Stimulated activated CD4-positive, alpha-beta T cell treated with anti-CD3 and anti-CD28 coated beads, Interleukin-4, amount 100 ng/mL, for 1 hour (primary cell): ENCODE measurements at places on chromosomes 11 and 22.

GRCh38 chr11:87036756-87037449, 831 bp upstream of the TMEM135 start:
- DNase-seq: no peak

DNA sequence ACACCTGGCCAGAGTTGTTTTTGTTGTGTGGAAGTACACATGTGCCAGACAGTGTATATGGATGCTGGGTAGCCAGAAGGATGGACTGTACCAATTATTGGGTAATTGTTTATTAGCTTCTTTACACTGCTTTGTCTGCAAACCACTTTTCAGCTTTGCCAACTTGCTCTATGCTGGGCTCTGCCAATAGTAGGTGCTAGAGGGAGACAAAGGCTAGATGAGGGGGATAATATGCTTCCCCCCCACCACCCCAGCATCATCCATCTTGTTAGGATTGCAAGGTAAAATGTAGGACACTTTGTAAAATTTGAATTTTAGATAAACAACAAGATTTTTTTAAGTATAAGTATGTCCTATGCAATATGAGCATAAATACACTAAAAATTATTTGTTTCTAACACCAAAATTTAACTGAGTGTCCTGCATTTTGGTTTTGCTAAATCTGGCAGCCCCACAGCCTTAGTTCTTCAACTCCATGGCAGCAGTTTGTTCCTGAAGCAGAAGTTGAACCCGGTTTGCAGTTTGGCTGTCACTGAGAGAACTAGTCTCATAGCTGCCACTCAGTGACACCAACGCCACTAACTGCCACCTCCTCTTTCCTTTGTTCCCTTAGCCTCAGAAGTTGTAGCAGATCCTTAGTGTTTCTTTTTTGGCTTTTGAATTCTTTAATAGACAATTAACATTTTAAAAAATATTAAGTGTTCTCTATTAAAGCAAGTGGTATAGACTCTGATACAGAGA, 78.8 kb downstream of the CCDC81 start:
- DNase-seq: no peak

DNA sequence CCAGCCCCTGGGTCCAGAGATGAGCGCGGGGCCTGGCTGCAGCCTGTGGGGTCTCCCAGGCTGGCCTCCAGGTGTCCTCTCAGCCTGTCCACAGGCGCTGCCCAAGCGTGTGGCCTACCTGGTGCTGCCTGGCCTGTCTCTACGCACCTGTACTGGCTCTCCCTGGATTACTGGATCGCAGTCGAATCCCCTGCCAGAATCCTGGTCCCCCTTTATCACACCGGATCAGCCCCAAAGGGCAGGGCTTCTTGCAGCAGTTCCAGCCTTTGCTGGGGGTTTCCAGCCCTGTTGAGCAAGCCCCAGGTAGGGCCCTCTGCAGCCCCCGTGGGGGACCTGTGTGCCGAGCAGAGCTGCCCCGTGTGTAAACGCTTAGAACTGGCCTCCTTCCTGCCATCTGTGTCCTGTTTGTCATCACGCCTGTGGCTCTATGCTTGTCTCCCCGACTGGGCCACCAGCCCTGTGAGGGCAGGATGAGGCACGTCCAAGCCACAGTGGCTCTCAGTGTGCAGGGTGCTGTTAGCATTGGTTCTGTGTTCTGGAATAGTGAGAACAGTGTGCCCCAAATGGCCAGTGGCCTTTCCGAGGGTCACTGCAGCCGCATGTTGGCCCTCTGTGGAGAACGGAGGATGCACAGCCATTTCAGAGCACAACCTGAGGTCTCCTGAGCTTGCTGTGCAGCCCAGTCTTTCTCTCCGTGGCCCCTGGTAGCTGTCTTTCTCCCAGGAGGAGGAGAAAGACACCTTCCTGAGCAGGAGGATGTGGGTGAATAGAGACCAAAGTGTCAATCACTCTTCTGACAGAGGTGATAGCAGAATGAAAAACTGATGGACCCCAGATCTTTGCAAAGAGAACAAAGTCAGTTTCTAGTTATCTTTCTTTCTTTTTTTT, 13.9 kb upstream of the TXNRD2 start:
- no peak for DNase-seq

DNA sequence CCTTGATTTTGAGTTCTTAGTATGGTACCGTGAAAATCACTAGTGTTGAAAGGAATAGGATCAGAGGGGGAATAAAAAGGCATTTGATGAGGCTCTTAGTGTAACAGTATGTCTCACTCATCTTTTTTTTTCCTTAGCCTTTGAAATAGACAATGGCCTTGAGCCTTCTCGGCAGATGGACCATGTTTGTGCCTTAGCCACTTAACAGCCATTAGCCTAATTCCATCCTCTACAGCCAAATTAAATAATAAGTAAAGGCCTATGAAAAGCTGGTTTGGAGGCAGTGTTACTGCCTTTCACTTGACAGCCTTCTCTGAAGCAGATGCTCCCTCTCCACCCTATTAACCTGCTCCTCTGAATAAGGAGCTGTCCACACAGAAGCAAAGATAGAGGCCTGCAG, 580.7 kb downstream of the NTM start:
- DNase-seq: no peak

GRCh38 chr22:19228179-19228578, 49.6 kb upstream of the SLC25A1 start:
- no peak for DNase-seq

GRCh38 chr11:8786933-8787332, 104.3 kb downstream of the RPL27A start:
- DNase-seq: no peak

- DNase-seq: no peak
These were observed 49.0 kb downstream of the ARHGAP42 start for GRCh38 chr11:100735949-100736675.

DNA sequence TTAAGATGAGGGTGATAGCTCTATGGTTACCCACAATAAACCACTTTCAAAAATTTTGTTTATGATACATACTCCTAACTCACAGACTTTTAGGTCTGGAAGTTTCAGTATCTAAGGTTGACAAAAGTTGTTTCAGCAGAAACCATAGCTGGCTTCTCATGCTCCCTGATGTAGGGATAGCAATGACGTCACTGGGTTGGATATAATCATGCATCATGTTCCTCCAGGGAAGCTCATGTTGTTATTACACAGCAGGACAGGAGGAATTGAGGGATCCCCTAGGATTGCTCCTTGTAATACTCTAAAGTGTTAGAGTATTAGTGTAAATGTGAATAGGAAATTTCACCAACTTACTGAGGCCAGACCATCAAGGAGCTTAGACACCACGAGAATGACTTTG, 23.6 kb downstream of the APOL3 start:
- no peak for DNase-seq

DNA sequence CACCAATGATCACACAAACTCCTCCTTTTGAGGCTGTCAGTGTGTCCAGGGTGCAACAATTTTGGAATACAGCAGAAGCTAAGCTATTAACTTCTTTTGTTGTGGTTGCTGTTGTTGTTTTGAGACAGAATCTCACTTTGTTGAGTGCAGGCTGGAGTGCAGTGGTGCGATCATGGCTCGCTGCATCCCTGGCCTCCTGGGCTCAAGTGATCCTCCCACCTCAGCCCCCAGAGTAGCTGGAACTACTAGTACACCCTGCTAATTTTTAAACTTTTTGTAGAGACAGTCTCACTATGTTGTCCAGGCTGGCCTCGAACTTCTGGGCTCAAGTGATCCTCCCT, 22.0 kb downstream of the GSTT2B start:
- DNase-seq: no peak

DNA sequence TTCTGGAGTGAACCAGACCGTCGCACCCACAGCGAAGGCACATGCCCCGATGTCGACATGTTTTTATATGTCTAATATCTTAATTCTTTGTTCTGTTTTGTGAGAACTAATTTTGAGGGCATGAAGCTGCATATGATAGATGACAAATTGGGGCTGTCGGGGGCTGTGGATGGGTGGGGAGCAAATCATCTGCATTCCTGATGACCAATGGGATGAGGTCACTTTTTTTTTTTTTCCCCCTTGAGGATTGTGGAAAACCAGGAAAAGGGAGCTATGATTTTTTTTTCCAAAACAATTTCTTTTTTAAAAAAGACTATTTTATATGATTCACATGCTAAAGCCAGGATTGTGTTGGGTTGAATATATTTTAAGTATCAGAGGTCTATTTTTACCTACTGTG, 49.2 kb upstream of the OR4B1 start:
- no peak for DNase-seq

DNA sequence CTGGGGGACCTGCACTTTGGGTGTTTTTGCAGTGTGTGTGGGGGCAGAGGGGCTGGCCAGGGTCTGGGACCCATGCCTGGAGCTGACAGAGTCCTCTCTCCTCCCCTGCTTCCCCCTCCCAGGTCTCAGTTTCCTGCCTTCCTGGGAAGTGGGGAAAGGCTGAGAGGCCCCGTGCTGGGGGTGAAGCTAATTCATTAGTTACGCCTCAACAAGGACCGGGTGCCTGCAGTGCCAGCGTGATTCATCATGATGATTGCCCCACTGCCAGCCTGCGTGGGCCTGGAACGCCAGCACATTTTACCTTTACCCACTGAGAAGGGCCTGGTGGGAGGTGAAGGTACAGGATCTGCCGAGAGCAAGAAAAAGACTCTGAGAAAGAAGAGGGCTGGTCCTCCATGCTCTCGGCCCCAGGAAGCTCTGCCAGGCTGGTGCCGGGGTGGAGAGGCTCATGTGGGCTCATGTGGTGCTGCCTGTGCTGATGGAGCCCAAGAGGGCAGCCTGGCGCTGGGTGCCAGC, 2.9 kb upstream of the LRRC10B start:
- no peak for DNase-seq

GRCh38 chr11:33347490-33348125, 90.4 kb downstream of the HIPK3 start:
- DNase-seq: no peak

- DNase-seq: no peak
These were observed 51.4 kb upstream of the SHISAL1 start for GRCh38 chr22:44363980-44364750.

GRCh38 chr11:75047191-75047590, 49.5 kb downstream of the OR2AT4 start:
- DNase-seq: no peak

- DNase-seq: no peak
These were observed 14.8 kb upstream of the CARD10 start for GRCh38 chr22:37533995-37534394.

- DNase-seq: no peak
These were observed 25.2 kb downstream of the ALKBH3 start for GRCh38 chr11:43905813-43906241.
